ENCODE measurements at places on chromosomes 3 and 15.

DNA sequence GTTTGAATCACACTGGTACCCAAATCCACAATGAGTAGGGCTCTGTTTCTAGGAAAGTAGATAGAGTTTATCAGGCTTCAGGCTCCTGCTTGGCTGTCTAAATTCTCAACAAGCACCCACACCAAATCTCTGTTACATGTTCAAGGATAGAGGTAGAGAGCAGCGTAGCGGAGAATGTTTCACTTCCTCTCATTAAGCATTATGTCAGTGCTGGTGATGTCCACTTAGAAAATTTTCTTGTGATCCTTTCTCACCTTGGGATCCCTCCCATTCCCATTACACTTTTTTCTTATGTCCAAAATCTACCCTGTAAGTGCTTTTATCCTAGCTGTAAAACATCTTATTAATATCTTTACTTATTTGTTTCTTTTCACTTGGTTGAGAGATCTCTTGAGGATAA is 34.7 kb upstream of the GCSAM start:
- DNase-seq, result no peak

GRCh38 chr3:8945890-8946600 is 17.2 kb downstream of the RAD18 start:
- no peak for DNase-seq

GRCh38 chr3:169404520-169404890 is 259.0 kb downstream of the MECOM start:
- DNase-seq, result no peak

DNA sequence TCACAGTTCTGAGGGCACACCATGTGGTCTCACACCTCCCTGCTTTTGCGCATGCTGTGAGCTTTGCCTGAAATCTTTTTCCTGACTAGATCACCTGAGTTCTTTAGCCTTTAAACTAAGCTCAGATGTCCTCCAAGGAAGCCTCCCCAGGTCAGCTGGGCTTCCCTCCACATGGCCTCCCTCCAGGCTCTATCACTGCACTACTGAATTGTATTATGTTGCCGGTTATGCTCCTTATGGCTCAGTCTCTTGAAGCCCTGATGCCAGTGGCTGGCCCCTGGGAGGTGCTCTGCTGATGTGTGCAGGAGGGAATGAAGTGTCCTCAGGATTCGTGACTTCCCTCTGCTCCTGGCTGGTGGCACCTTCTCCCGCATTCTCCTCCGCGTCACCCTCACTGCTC is 93.3 kb upstream of the BLM start:
- no peak for DNase-seq

DNA sequence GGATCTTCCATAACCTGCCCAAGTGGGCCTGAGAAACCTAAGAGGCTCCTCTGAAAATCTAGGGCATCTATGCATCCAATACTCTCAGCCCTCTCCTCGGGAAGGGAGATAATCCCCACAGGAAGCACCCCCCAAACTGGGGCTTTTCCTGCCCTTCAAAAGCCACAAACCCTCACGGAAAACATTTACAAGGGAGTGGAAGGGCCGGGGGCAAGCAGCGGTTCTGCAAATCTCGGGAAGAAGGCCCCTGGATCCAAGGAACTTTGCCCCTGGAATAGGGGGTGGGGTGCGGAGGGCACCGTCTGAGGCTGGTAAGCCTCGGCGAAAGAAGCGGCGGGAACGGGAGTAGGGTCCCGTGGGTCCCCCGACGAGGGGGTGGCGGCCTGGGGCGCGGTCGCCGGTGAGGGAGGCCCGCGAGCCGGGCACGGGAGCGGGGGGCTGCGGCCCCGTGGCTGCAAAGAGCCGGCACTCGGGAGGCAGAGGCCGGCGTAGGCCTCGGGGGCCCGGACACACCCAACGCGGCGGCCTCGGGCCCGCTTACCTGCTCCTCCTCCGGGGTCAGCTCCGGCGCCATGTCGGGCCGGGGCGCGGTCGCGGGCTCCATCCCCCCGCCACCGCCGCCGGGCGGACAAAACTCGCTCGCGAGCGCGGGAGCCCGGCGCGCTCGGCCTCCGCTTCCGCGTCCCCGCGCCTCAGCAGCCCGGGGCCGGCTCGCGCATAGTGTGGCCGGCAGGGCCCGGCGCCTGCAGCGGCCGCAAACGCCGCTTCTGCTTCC is 755 bp downstream of the PTPN9 start:
- peak; percentile 9 for DNase-seq

GRCh38 chr3:71541313-71541712 is 42.2 kb downstream of the FOXP1 start:
- DNase-seq, result no peak

GRCh38 chr3:71121429-71122167 is 461.9 kb downstream of the FOXP1 start:
- no peak for DNase-seq

DNA sequence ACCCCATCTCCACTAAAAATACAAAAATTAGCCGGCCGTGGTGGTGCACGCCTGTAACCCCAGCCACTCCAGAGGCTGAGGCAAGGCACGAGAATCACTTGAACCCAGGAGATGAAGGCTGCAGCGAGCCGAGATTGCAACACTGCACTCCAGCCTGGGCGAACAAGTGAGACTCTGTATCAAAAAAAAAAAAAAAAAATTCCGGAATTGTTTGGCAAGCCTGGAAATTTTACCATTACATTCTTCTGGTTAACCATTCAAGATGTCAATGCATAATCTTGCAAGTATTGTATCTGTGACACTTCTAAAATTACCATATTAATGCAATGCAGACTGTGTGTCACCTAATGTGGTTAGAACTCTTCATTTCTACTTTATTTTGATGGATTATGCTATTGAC is 67.0 kb downstream of the CSNK1G1 start:
- no peak for DNase-seq

- DNase-seq, result no peak
Measured at GRCh38 chr3:65728138-65728537, 310.6 kb downstream of the MAGI1 start.

All from activated CD8-positive, alpha-beta memory T cell treated with anti-CD3 and anti-CD28 coated beads for 1 hour (primary cell).